ENCODE measurements at places on chromosomes 7 and 10. TPM values are rescaled to one million over a fixed set of nuclear protein-coding genes. Genes with fewer than 3 reads are reported as not detected.

DNA sequence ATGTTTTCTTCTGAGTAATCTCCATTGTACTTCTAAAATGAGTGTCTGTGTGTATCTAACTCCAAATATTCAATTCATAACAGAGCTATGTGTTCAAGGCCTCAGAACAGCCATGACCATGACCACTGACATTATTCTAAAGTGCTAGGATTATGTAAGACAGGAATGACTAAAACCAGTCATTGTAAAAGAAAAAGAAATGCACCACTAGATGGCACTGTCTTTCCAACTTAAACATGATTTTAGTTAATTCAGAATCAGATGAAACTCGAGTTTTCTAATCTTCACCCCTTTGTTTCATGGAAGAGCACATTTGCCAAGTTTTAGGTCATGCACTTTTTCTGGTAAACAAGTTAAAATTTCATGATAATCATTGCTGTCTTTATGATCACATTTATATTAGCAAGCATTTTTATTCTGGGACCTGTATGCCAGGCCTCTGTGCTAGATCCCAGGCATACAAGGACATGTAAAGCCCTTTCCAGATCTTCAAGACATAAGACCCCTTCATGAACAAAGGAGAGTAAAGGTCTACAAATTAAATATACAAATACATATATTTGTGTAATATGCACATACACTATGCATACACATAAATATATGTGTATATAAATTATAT, 26.1 kb upstream of the RSU1 start:
- no peaks in the 10 kb centered on the region for H3K27me3 ChIP-seq
- no peaks in the 10 kb centered on the region for H3K4me1 ChIP-seq
- no peak for DNase-seq
- no peak overlapping the region for H3K27ac ChIP-seq

The MAPK8 gene
- 16.7 TPM for total RNA-seq

- no peaks in the 10 kb centered on the region for H3K36me3 ChIP-seq
- no peak overlapping the region for H3K4me3 ChIP-seq
- H3K4me1 ChIP-seq, result no peaks in the 10 kb centered on the region
- H3K27ac ChIP-seq, result peak overlapping the region; percentile 59
Observed at GRCh38 chr10:75283078-75283670, 47.4 kb upstream of the COMTD1 start.

DNA sequence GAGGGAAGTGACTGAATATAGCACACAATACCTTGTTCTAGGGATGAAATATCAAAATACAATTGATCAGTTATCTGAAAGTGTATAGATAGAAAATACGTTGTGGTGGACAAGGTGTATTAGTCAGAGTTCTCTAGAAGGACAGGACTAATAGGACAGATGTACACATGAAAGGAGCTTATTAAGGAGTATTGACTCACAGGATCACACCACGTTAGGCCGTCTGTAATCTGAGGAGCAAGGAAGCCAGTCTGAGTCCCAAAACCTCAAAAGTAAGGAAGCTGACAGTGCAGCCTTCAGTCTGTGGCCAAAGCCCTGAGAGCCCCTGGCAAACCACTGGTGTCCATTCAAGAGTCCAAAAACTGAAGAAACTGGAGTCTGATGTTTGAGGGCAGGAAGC, 406.1 kb downstream of the MDFIC start:
- DNase-seq, result no peak
- H3K4me3 ChIP-seq, result no peak overlapping the region
- H3K27me3 ChIP-seq, result no peaks in the 10 kb centered on the region
- no peak overlapping the region for H3K27ac ChIP-seq
- H3K36me3 ChIP-seq, result no peaks in the 10 kb centered on the region
- H3K4me1 ChIP-seq, result no peaks in the 10 kb centered on the region

DNA sequence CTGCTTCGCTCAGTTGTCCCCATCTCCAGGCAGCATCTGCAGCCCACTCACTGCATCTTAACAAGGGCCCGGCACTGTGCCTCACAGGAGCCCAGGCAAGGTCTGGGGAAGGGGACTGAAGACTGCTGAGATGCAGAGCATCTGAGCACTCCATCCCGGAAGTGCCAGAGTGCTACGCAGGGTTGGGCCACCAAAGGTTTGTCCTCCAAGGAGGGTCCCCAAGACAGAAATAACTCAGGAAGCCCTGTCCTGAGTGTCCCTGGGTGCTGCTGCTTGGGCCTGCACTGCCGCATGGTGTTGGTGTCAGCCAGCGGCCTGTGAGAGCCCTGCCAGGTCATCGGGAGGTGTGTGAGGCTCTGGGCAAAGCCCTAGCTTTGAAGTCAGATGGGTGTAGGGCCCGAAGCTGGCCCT, 288.2 kb upstream of the ZMIZ1 start:
- H3K4me1 ChIP-seq, result no peaks in the 10 kb centered on the region
- no peak overlapping the region for H3K27ac ChIP-seq
- H3K36me3 ChIP-seq, result no peaks in the 10 kb centered on the region
- no peak overlapping the region for H3K4me3 ChIP-seq
- no peak for DNase-seq
- H3K27me3 ChIP-seq, result no peaks in the 10 kb centered on the region

DNA sequence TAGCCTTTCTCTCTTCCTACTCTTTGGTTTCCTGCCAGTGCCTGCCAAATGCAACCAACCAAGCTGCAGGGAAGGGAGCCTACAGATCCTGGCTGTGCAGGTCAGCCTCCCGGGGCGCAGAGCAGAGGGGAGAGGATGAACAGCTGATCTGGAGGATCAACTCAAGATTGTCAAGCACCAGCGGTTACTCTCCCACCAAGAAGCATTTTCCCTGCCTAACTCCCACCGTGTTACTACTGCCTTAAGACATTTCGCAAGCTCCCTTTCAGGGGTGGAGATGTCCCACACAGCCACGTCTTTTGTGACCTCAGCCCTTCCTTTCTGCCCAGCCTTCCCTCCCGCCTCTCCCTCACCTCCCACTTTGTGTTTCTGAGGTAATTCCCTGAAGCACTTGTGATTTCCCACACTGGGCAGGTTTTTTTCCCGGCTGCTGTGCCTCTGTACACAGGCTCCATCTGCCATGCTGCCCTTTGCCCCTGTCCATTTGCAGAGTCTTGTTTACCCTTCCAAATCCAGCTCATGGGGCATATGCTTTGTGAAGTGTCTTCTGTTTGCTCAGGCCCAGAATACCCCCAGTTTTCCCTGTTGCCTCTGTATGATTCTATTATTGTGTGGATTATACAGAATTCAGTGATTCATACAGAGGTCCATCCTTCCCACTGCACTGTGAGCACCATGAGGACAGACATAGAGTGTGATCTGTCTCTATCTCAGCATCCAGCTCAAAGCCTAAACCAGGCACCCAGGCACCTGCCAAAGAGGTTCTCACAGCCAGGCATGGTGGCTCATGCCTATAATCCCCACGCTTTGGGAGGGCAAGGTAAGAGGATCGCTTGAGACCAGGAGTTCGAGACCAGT, 40.9 kb upstream of the PAPSS2 start:
- no peak overlapping the region for H3K4me3 ChIP-seq
- no peaks in the 10 kb centered on the region for H3K27me3 ChIP-seq
- DNase-seq, result peak; percentile 67
- no peak overlapping the region for H3K27ac ChIP-seq

All from pancreas (tissue), 10 donors.